ENCODE measurements at places on chromosomes 7 and 10.
A peak's percentile ranks its signal among the peaks of the same experiment; 100 is the strongest.

DNA sequence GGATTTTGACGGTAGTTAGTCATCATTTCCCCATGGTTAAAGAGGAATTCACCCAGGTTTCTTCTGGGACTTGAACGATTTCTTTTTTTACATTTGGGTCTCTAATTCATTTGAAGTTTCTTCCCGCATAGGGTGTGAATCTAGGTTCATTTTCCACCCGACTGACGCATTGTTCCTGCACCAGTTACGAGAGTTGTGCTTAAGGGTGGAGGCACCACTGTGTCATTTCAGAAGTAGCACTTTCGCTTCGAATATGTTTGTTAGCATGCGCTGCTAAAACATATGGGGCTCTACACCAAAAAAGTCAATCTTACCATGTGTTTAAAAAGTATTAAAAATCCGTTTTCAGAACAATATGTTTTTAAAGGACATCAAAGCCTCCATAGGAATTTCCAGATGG is 140.3 kb downstream of the VIPR2 start:
- no peak for DNase-seq

DNA sequence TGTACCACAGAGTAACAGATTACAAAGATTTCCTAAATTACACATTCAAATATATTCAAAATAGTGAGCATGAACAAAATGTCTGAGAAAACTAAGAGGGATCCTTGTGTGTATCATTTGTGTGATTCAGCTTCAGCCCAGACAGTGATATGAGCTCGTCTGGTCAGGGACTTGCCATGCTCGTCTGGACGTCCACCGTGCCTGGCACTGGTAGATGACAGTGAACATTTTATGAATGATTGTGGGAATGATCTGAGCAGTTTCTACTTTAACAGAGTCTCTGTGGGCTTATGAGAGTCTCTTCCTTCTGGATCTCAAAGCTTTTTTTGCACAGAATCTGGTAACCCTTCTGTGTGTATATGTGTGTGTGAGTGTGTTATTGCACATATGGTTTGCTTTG is 34.2 kb upstream of the ANKRD2 start:
- DNase-seq = no peak

DNA sequence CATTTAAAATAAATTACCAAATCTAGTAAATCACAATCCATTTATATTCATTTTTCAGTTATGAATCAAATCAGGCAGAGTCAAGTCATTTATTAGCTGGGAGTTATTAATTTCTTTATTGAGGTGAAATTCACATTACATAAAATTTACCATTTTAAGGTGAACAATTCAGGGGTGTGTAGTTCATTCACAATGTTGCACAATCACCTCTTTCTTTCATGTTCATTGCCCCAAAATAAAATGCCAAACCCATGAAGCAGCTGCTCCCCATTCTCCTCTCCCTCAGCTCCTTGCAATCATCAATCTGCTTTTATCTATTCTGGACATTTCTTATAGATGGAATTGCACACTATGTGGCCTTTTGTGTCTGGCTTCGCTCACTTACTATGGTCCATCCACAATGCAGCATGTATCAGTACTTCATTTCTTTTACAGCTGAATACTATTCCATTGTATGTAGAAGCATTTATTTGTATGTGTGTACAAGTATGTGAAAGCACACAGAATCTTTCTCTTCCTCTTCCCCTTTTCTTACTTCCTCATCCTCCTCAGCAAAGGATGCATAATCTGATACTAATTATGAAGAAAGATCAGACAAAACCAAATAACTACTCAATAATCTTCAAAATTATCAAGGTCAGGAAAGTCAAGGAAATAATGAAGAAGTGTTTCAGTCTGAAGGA is 60.6 kb downstream of the LMBR1 start:
- no peak for DNase-seq

DNA sequence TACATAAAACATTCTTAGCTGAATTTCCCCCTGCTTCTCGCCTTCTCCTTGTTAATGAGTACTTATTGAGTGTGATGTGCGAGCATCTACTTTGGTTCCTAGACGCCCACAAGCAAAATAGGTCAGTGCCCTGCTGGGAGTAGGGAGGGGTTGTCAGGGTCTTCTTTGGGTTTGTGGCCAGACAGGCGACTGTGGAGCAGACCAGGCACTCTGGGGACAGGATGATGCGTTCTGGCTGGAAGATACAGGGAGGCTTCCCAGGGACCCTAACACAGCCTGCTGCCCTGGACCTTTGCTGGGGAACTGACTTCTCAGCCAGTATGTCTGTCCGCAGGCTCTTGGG is 227.2 kb downstream of the CUX1 start:
- DNase-seq = no peak

DNA sequence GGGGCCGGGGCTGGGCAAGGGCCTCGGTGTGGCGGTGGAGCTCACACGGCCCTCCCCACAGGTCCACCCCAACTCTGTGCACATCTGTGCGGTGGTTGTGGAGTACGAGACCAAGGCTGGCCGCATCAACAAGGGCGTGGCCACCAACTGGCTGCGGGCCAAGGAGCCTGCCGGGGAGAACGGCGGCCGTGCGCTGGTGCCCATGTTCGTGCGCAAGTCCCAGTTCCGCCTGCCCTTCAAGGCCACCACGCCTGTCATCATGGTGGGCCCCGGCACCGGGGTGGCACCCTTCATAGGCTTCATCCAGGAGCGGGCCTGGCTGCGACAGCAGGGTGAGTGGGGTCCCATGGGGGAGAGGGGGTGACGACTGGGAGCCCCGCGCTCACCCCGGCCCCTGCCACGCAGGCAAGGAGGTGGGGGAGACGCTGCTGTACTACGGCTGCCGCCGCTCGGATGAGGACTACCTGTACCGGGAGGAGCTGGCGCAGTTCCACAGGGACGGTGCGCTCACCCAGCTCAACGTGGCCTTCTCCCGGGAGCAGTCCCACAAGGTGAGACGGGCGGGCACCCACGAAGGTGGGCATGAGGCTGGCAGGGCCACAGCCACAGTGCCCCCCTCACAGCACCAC is 8.8 kb downstream of the TMEM120A start:
- peak; percentile 23 for DNase-seq
